ENCODE measurements at places on chromosomes 16 and 17. TPM values are rescaled to one million over a fixed set of nuclear protein-coding genes. Genes with fewer than 3 reads are reported as not detected.
A peak's percentile ranks its signal among the peaks of the same experiment; 100 is the strongest.

The NXPH3 gene
- polyA plus RNA-seq: not detected

The KRTAP16-1 gene
- 0.19 TPM for polyA plus RNA-seq

The ACAP1 gene
- 234 TPM for polyA plus RNA-seq

GRCh38 chr17:46977348-46977747, 1.7 kb downstream of the RPRML start:
- DNase-seq: no peak
- no peak overlapping the region for H3K4me3 ChIP-seq
- H3K36me3 ChIP-seq: no peaks in the 10 kb centered on the region
- H3K27ac ChIP-seq: no peak overlapping the region

- no peaks in the 10 kb centered on the region for H3K27me3 ChIP-seq
- H3K4me3 ChIP-seq: no peak overlapping the region
- no peaks in the 10 kb centered on the region for H3K36me3 ChIP-seq
Observed at GRCh38 chr17:31085563-31085962, 9.2 kb upstream of the NF1 start.

- no peaks in the 10 kb centered on the region for H3K36me3 ChIP-seq
- no peak overlapping the region for H3K27ac ChIP-seq
- no peaks in the 10 kb centered on the region for H3K27me3 ChIP-seq
Observed at GRCh38 chr16:11183035-11183812, 72.8 kb downstream of the SOCS1 start.

DNA sequence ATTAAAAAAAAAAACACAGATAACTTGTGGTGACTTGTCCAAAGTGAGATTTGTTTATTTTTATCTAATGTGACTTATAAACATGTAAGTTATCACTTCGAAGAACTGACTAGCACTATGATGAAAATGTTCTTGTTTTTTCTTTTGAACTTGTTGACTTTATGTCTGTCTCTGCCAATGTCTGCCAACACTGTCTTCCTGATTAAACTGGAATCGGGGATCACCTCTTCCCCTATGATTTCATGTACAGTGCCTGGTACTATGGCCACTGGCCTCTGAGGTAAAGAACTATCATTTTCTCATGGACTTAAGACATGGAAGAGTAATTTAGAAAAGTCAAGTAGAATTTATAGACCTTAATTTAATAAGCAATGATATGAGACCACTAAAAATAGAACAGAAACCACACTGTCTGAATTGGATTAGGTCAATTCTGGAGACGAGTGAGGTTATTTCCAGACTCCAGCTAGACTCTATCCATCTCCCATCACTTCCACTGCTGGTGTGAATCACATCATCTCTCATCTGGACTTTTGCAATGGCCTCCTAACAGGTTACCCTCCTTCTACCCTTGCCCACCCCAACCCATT, 8.9 kb downstream of the C17orf78 start:
- H3K27me3 ChIP-seq: no peaks in the 10 kb centered on the region
- no peak overlapping the region for H3K27ac ChIP-seq
- H3K4me1 ChIP-seq: no peaks in the 10 kb centered on the region
- no peak overlapping the region for H3K4me3 ChIP-seq
- no peak for DNase-seq

- peak; percentile 17 for DNase-seq
- H3K27me3 ChIP-seq: no peaks in the 10 kb centered on the region
- H3K27ac ChIP-seq: peak overlapping the region; percentile 15
- no peaks in the 10 kb centered on the region for H3K36me3 ChIP-seq
- H3K4me1 ChIP-seq: peaks cover 6% of the 10 kb centered on the region
Observed at GRCh38 chr16:53952215-53953208, 248.6 kb downstream of the FTO start.

All from naive thymus-derived CD4-positive, alpha-beta T cell (primary cell).